ENCODE measurements at places on chromosomes 7 and 10.

GRCh38 chr10:107423903-107424302 is 259.4 kb upstream of the SORCS1 start:
- no peak for DNase-seq

DNA sequence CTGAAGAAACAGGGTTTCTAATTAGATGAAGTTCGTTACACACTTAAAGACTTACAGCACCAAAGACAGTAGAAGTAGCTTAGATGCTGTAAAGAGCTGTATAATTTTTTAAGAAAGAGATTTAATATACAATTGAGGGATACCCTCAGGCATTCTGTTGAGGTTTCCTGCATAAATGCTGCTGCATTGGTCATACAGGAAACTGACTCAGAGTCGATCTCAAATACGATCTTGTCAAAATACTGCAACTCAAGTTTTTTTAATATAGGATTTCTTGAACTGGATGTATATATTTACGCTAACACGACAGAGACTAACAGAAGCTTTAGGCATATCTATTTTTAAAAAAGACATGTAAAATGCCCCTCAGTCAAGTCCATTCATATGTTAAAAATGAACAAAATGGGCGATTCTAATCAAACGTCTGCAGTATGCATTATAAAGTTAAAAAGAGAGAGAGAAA is 2.4 kb upstream of the ARID5B start:
- DNase-seq = no peak

- DNase-seq = peak; percentile 90
These were observed at the start of gene DOCK1 for GRCh38 chr10:126904818-126905701. DOCK1 (plus strand) TSS chr10:126905428; CDS start chr10:126905518, 90 bp downstream.

GRCh38 chr7:22667187-22667561 is 59.8 kb upstream of the IL6 start:
- no peak for DNase-seq

DNA sequence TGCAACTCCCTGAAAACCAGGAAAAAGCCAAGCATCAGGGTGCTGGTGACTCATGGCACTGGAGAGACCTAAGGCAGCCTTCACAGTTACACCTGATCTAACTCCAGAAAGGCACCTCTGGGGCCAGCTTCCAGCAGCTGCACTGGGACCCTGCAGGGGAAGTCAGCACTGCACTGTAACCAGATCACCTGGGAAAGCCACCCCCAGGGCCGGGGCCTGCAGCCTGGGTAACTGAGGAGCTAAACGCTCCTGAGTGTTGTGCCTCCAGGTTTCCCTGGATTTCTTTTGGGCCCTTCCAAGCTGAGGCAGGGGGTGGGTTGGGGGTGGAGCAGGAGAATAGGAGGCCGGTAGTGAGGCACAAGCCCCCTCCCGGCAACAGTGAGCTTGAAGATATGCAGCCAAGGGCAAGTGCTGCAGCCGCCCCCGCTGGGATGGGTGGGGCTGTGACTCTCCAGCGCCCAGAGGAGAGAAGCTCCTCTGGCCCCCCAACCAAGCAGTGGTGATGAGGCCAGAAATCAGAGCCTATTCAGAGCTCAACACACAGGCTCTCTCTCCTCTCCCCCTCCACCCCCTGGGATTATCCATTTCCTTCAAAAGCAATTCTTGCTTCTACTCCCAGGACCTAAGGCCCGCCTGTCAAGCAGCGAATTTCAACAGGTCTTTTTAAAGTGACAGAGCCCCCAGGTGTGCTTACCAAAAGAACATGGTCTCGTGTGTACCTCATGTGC is 2.6 kb downstream of the CXCL12 start:
- no peak for DNase-seq

- no peak for DNase-seq
These were observed 20.3 kb downstream of the ELAPOR2 start for GRCh38 chr7:87038993-87039690.

GRCh38 chr7:135644154-135644553 is 18.2 kb upstream of the STMP1 start:
- DNase-seq = no peak

- no peak for DNase-seq
These were observed 3.5 kb downstream of the FBXL15 start for GRCh38 chr10:102424145-102424544.

GRCh38 chr7:131955679-131956078 is 399.3 kb upstream of the PODXL start:
- DNase-seq = no peak

Data from right cardiac atrium (tissue), 5 donors.